Renal cortical epithelial cell (primary cell): ENCODE measurements at places on chromosomes 5 and 9.

DNA sequence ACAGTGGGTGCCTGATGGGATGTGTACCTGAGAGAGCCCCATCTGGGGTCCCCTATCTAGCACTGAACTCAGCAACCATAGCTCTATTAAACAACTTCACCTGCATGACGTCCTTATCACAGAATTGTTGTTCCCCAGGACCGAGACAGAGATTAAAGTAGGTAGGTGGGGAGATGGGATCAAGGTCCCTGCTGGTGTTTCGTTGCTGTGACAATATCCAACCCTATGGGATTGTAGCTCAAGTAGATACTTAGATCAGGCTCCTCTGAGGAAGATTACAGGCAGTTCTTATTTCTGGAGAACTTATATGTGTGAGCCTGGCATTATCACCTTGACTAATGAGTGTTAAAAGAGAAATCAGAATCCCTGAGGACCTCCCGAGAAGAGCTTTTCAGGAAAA, 84.9 kb downstream of the SLC28A3 start:
- DNase-seq, result no peak

DNA sequence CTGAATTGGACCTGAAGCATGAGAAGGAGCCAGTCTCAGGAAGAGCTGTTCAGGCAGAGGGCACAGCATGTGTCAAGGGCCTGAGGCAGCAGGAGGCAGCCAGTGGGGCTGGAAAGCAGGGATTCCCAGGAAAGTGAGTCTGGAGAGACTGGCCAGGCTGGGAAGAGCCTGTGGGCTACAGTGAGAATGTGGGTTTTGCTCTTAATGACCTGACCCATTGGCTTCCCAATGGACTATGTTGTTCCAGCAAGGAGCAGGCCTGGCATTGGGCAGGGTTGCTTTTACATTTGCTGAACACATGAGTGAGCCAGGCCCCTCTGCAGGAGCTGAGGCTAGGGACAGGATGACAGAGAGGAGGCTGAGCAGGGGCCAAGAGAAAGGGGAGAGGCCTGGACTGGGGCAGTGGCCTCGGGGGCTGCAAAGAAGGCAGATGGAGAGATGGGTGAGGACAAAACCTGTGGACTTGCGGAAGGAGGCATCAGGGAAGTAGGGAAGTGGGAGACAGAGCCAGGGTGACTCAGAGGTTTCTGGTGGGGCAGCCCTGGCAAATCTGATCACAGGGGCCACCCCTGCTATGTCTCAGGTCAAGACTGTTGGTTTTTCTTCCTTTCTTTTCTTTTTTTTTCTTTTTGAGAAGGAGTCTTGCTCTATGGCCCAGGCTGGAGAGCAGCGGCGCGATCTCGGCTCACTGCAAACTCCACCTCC, 65.9 kb upstream of the NEK6 start:
- DNase-seq, result no peak

DNA sequence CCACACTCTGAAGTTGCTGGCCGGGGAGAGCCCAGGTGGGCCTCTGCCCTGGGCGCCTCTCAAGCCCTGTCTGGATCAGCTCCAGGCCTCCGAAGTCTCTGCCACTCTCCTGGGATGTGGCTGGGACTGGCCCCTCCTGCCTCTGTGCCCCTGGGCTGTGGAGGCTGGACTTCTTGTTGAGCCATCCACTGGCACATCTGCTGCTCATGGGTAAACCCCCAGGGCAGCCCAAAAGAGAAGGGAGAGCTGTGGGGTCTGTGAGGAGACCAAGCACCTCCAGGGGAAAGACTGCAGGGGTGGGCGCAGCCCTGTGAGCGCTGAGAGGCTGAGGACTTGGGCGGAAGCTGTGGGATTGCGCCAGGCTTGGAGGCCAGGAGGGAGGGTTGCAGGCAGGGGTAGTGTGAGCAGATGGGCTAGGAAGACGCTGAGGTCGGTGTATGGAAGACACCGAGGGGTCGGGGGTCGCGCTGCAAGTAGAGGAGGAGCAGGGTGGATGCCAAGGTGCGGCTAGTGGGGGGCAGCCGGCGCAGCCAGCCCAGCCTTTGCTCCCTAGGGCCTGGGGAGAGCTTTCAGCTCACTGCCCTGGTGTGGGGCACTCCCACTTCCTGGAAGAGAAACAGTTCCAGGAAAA, 118.1 kb downstream of the WNK2 start:
- no peak for DNase-seq

DNA sequence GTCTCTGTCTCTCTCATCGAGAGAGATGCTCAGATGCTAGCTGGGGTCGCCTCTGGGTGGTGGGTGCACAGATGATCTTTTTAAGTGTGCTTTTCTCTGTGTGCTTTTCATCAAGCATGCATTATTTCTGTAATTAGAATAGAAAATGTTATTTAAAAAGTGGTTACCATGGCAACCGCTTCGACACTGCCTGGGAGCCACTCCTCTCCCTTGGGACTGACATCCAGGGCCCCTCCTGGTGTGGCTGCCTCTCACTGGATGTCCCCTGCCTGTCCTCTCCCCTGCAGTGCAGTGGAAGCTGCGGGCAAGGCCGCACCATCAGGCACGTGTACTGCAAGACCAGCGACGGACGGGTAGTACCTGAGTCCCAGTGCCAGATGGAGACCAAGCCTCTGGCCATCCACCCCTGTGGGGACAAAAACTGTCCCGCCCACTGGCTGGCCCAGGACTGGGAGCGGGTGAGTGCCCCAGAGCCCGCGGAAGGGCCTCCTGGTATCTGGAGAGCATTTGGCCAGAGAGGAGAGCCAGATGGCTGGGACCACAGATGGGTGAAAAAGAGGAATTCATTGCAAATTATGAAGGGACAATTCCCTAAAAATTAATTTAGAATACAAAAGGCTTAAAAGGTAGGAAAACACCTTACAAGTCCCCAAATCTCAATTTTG, 34.7 kb downstream of the ADAMTSL2 start:
- no peak for DNase-seq

- DNase-seq, result peak; percentile 66
These were observed at the start of gene KIAA1958 for GRCh38 chr9:112486221-112487007. Gene KIAA1958, plus strand, starts transcription at chr9:112486827. Its CDS starts 87,254 bp downstream, at chr9:112574081.

GRCh38 chr9:125995006-125995405, 247.8 kb downstream of the PBX3 start:
- DNase-seq, result no peak

DNA sequence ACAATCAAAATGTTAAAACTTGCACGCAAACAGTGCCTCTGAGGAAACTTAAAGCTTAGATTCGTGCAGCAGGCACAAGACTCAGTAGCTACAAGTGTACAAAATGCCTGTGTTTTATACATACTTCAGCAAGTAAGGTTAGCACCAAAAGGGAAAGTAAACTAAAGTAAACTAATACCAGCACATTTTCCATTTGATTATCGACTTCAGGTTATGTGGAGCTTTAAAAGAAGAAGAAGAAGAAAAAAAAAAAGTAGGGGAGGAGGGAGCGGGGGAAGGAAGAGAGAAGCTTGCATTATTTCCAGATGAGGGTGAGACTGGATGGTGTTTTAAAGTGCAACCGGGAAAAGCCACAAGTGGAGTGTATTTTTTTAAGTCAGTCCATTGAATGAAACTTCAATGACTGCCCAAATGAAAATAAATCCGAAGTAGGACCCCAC, 596 bp upstream of the ADAMTS6 start:
- DNase-seq, result peak; percentile 38

DNA sequence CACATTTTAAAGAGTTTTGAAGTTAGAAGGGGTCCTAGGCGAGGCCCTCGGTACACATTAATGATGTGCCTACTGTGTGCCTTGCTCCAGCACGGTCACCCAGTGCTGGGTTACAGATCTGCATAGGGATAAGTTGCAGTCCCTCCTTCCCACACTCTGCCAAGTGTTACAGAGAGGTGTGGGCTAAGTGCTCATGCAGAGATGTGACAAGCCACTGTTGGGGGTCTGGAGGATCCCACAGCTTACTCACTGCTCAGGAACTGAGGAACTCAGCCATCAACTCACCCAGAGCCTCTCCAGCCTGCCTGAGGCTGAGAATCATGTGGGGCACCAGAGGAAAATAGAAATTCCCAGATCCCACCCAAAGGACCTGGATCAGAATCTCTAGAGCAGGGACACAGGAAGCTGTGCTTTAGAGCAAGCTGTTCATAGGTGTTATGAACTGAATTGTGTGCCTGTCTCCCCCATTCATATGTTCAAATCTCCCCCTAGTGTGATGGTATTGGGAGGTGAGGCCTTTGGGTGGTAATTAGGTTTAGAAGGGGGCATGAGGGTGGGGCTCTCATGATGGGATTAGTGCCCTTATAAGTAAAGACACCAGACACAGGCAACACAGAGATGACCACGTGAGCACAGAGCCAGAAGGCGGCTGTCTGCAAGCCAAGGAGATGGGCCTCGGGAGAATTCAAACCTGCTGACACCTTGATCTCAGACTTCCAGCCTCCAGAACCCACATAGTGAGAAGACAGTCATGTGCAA, 164.1 kb downstream of the HSD17B3 start:
- peak; percentile 16 for DNase-seq

DNA sequence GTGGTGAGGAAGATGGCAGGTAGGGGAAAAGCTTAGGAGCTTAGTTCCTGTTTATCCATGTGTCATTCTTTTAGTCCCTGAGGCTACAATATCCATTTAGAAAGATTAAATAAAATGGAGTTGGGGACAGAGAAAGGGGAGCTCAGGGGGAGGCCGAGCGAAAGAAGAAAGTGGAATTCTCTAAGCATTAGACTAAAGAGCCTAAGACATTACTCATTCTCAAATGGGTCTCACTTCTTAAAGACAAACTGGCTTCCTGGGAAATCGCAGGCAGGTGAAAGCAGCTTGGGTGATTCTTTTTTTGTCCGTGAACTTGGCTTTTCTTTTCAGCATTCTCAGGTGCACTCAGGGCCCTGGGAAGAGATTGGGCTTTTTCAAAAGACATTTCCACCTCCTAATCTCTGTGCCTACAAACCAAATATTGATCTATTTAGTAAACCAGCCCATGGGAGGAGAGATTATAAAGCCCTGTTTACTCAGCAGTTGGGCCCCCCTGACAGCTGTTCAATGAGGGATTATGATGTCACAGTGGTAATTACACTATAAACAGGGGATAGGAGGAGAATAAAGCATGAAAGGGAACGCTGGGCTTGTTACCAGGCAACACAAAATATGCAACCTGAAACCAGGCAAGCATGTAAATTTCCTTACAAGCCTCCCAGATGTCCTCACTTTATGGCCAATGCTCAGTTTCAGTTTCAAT, 584.0 kb downstream of the ACTL7B start:
- DNase-seq, result peak; percentile 89

DNA sequence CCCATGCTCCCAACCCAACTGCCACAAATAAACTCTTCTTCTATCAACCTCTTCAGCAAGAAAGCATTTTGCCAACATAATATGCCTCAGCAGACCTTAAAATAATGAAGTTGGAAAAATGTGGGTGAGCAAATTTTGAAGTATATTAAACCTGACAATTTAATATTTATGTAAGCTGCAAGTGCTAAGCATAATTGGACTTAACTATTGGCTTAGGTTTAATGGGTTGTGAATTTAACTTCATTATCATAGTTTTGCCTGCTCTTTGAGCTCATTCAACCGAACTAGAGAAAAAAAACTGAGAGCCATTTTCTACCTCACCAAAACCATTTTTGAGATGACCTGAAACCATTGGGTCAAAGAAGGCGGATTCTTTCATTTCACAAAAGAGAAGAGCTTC, 805.5 kb upstream of the DMAC1 start:
- DNase-seq, result no peak

DNA sequence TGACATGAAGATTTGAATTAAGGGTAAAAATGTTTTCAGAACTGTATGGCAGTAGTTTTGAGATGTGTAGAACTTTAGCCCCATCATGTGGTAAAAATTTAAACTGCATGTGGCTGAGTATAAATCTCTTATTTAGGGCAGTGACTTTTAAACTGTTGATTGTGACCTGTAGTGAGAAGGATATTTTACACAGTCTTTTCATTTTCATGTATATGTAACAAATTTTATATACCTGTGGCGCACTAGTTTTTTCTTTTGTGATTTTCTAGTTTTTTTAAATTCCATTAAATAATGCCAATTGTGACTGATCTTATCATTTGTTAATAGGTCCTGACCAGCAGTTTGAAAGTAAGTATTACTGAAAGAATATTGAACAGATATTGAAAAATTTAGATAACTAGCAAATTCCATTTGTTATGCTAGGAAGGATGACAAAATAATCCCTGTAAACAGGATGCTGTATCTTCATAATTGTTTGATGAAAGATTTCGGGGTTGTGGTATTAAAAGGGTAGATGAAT, 47.2 kb downstream of the GPBP1 start:
- DNase-seq, result peak; percentile 67

DNA sequence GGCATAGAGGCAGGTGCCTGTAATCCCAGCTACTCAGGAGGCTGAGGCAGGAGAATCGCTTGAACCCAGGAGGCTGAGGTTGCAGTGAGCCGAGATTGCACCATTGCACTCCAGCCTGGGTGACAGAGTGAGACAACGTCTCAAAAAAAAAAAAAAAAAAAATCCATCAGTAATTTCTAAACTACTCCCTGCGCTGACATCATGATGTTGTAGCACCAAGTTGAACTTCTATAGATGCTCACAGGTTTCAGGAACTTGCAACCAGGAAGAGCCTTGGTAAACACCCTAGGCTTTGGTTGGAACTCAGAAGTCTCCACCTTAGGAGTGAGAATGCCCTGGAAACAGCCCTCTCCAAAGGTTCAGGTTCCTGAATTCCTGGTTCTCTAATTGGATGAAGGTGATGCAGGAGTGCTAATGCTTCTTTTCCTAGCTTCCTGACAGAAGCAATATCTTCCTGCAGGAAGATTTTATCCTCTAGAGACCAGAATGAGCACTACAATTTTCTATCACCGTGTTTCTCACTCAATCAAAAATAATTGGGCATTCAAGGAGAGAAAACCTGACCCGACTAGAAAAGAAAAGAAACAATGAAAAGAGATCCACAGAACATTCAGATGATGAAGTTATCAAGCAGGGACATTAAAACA, 469.6 kb downstream of the GADD45G start:
- no peak for DNase-seq

DNA sequence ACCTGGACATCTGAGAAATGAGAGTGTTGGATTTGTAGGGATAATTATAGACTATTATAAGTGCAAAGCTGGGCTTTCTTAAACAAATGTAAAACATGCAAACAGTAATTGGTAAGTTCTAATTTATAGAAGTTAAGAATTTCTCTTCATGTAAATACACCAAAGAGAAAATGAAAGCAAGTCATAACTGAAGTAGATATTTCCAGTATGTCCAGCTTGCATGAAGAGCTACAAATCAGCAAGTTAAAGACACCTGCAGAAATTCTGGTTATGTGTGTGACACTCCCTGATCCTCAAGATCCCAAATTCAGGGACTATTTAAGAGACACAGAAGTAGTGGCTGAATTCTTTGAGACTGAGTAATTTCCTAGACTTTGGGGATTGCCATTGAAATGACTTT, 308.9 kb downstream of the TLE4 start:
- DNase-seq, result no peak

DNA sequence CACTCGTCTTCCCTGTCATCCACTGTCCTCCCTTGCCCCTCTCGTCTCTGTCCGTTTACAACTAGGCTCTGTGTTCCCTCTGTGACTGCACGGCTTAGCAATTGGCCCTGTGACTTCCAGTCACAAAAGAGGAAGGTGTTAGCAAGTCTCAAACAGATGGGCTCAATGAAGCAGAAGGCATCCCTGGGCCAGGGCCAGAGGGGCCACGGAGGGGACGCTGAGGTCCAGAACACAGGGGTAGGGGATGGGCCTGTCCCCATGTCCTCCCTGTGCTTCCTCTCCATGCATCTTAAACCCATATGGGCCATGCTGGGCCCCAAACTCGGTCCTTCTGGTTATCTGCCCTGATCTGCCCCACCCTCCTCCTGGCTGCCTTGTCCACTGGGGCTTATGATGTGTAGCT, at the start of gene CD72:
CD72 (minus strand) TSS at position 89 of the 403 bp plus-strand sequence. CDS start 110 bp downstream, outside the sequence.
- no peak for DNase-seq
